ENCODE measurements at places on chromosomes 3 and 15. TPM values are rescaled to one million over a fixed set of nuclear protein-coding genes. Genes with fewer than 3 reads are reported as not detected.
A peak's percentile ranks its signal among the peaks of the same experiment; 100 is the strongest.

The MAP1A gene
- total RNA-seq = 1.7 TPM

The FBXO40 gene
- not detected for total RNA-seq

The ISG20 gene
- total RNA-seq = 257 TPM

- DNase-seq = peak; percentile 17
Measured at GRCh38 chr3:182682263-182683241, 110.8 kb upstream of the ATP11B start.

DNA sequence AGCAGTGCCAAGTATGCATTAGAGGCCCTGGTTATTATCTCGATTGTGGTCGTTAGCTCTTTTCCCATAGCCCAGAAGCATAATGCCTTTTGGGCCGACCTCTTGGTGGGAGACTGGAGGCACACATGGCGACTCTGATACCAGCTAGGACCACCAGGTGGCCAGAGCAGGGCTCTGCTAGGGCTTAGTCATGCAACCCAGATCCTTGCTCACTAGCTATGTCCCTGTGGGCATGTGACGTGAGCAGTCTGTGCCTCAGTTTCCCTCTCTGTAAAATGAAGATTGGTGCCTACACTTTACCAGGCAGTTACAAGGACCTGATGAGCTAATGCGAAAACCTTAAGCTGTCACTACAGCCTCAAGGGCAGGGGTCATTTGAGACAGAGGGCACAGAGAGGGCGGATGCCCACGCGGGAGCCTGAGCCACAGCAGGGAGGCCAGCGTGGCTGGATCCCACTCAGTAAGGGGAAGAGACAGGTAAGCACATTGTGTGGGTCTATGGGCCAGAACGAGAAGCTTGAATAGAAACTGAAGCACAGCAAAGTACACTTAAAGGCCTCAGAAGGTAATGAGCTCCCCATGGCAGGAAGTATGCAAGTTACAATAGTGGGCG is 8.8 kb downstream of the KLF15 start:
- no peak for DNase-seq

DNA sequence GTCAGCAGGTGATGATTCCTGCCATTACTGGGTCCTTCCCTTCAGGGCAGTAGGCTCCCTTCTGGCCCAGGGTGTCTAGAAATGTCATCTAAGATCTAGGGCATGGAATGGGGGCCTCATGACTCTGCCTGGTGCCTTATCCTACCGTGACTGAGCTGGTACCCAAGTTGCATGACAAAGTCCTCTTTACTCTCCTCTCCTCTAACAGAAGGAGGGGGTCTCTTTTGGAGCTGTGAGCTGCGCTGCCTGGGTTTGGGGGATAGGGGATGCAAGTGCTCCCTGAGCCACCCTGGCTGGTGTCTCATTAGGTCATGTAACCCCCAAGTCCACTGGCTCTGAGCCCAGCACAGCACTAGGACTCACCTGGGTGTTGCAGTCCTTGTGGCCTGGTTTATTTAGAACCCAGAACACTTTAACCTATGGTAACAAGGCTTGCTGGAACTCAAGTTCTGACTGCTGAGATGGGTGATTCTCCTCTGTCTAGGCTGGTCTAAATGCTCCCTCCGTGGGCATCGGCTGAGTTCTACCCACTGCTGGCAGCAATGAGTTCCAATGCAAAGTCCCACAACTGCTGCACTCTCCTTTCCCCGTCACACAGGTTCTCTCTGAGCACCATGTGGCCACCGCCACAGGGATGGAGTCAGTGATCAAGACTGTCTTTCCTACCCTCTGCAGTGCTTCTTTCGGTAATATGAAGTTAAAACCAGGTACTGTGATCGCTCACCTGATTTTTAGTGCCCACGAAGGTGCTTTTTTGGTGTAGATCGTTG is 34.0 kb downstream of the XXYLT1 start:
- no peak for DNase-seq

- peak; percentile 64 for DNase-seq
Measured at GRCh38 chr15:74983725-74984231, 11.6 kb upstream of the SCAMP5 start.
